ENCODE measurements at places on chromosomes 16 and 17.

DNA sequence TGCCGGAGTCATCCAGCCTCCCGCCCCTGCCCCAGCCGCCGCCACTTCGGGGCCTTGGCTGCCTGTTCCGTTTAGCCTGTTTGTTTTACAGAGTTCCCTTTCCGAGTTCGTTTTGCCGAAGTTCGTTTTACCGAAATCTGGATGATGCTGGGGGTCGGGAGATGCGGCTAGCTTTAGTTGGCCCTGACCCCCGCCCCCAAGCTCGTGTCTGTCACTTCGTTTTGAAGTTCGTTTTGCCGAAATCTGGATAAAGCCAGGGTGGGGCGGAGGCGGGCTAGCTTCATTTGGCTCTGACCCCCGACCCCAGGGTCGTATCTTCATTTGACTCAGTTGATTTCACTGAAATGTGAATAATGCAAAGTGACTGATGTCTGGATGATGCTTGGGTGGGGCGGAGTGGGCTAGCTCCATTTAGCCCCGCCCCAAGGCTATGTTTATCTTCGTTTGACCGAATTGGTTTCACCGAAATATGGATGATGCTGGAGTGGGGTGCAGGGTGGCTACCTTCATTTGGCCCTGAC, 591 bp downstream of the PSMD7 start:
- no peak for DNase-seq

DNA sequence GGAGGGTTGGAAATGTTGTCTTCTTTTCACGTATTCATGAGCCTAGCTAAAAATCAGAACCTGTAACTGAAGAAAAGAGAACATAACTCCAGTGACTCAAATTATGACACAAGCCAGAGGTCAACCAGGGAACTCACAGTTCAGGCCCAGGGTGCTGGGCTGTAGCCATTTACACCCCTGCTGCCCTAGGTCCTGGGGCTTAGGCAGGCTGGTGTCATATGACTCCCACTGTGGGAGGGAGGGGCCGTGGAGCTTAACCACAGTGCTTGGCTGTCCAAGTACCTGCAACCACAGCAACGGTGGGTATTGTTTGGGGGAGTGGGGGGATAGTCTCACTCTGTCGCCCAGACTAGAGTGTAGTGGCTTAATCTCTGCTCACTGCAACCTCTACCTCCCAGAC, 71.1 kb upstream of the AMZ2 start:
- no peak for DNase-seq

DNA sequence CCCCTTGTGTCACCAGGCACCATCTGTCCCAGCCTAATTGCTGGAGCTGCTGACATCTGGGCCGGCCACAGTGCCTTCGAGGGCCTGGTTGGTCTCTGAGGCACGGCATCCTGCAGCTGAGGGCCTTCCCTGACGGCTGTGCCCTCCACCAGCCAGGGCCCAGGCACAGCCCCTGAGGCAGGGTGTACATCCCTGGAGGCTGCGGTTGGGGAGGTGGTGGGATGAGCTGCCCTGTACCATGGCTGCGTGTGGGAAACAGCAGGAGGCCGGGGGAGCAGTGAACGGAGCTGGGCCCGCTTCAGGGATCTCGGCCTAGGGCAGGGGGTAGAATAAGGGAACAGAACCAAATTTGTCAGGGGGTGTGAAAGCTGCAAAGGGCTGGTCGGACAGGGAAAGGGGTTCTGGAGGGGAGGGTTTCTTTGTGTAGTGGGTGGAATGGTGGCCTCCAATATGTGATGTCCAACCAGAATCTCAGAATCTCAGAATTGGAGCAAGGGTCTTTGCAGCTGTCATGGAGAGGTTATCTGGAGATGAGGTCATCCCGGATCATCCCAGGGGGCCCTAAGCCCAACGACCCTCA, 10.0 kb upstream of the SLC38A10 start:
- DNase-seq: no peak

- no peak for DNase-seq
Observed at GRCh38 chr17:78144147-78144719, 2.0 kb upstream of the C17orf99 start.

DNA sequence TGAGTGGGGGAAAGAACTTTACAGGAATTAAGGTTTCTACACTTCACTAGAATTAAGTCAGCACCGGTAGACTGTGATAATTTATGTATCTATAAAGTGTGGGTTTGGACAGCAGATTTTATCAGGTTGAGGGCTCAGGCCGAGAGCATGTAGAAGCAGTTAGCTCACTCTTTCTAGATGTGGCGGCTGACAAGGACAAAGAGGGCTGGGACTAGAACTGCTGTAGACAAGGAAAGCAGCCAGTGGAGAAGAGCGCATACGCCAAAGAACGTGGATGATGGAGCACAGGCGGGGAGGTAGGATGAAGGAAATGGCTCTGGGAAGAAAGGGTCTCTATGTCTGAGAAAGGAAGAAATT, 504 bp upstream of the GOSR1 start:
- no peak for DNase-seq

DNA sequence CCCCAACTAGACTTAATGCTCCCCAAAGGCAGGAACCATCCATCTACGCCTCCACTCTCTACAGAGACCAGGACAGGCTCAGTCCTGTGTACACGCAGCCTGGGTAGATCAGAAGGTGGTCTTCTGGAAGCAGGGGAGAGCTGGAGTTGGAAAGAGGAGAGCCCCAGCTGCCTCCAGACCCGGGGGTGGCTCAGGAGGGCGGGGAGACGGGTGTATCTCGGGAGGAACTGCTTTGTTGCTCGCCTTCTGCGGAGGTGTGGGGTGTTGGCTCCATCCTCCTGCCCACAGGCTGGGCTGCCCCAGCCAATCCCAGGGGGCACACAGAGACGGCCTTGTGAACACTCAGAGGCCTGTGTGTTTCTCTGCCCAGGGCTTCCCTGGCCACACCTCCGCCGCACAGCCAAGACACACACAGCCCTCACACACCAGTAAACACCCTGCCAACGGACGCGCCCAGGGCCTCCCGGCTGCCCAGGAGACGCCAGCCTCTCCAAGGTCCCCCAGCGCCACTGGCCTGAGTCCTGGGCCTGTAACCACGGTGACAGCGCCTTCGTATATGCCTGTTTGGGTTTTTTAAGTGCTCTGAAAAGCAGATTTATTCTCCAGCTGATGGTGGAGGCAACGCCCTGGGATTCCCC, 143.4 kb upstream of the CDC42EP4 start:
- no peak for DNase-seq

GRCh38 chr16:86297391-86297790, 212.9 kb upstream of the FOXF1 start:
- DNase-seq: no peak

GRCh38 chr17:6043405-6043804, 26.8 kb upstream of the WSCD1 start:
- DNase-seq: no peak

GRCh38 chr16:57020651-57021050, 31.3 kb downstream of the NLRC5 start:
- peak; percentile 46 for DNase-seq

DNA sequence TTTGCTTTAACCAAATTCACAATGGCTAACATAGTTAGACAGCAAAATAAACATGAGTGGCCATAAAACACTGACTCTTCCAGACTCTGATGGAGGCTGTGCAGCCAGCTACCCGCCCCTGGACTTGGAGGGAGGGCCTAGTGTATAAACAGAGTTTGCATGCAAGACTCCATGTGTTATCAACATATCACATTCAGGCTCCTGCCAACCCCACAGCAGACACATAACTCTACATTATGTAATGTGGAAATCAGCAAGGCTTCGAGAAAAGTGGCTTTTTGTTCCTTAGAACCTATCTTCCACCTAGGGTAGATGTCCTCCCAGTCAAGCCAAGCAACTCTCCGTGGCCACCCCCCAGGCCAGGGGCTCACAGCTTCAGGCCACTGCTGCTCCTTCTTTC, 19.3 kb upstream of the SOX9 start:
- no peak for DNase-seq

DNA sequence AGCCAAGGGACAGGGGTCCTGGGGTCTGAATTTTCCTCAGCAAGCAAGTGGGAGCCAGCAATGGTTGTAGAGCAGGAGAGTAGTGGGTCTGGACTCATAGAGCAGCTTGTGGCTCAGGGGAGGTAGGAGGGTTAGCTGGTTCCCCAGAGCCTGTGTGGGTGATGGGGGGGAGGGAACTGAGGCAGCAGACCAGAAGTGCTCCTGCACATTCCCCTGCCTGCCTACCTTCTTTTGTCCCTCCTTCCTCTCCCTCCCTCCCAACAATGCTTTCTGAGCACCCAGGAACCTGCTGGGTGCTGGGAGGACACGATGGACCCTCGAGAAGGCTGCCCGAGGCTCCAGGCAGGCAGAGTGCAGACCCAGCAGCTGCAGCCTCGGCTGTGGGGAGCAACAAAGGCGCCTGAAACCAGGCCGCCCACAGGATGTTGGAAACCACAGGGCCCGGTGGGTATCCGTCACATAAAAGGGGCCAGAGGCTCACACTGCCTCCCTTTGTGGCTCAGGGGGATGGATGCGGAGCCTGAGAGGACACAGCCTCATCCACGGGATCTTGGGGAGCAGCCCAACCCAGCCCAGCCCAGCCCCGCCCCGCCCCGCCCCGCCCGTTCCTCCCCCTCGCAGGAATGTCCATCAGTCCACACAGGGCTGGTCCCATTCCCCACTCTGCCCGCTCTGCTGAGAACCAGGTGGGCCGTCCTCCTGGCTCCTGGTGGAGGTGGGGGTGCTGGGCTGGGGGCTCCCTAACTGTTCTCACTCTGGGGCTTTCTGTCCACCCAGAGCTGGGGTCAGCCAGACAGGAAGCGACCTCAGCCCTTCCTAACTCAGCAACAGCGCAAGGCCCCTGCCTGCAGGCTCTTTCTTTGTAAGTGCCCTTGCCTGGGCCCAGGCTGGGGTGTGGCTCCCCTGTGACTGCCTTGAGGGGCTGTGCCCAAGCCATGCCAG, 1.7 kb upstream of the NLRC3 start:
- peak; percentile 79 for DNase-seq

DNA sequence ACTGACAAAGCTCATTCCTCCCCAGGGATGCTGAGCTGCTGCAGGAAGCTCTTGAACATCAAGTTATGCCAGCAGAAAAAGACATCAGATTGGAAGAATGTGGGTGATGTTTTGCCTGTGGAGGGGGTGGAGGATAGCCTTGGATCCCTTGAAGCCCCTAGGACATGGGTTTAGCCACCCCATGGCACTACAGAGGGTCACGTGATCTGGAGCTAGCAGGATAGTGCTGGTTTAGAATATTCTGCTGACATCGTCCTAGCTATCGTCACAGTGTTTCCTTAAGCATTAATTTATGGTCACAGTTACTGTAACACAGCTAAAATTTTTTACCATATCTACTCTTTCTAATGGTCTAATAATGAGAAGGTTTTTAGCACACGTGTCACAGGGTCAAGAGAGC, 20.2 kb upstream of the MON1B start:
- DNase-seq: no peak

DNA sequence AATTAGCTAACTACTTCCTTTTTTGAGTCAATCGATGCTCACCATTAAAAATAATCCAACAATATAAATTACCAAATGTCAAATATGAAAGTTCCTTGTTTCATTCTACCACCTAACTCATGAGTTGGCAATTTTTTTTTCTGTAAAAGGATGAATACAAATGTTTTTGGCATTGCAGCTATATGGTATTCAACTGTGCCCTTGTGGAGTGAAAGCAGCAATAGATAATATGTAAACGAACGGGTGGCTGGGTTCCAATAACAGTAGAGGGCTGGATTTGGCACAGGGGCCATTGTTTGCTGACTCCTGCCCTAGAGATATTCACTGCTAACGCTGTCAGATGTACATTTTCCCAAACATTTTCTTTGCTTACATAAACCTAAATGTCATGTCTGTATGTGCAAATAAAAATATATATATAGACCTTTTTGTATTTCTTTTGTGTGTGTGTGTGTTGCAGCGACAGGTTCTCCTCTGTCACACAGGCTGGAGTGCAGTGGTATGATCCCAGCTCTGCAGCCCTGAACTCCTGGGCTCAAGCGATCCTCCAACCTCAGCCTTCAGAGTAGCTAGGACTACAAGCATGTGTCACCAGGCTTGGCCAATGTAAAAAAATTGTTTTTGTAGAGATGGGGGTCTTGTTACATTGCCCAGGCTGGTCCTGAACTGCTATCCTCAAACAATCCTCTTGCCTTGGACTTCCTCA, 73.9 kb downstream of the RPGRIP1L start:
- no peak for DNase-seq

- DNase-seq: no peak
Observed at GRCh38 chr16:5428932-5429331, 331.3 kb upstream of the EEF2KMT start.

GRCh38 chr17:72656130-72656763, 436.2 kb downstream of the SLC39A11 start:
- DNase-seq: no peak

- DNase-seq: no peak
Observed at GRCh38 chr17:55699181-55699860, 23.3 kb downstream of the TMEM100 start.

- no peak for DNase-seq
Observed at GRCh38 chr17:71779482-71779881, 341.3 kb upstream of the SOX9 start.

DNA sequence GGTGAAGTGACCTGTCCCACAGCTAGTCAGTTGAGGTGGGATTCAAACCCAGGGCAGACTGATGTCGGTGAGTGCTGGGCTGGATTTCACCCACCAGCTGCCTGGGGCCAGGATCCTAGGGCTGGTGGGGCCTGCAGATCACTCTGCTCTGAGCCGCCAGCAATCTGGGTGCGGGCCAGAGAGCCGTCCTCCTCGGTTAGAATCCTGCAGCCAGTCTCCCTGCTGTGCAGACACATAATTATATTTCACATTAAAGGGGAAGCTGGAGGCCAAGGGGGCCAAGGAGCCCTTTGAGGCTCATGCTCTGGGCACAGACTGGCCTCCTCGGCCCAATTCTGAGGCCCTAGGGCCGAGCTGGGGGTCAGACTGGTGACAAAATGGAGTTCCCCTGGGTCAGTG, 996 bp upstream of the KCNJ12 start:
- DNase-seq: no peak

- DNase-seq: no peak
Observed at GRCh38 chr17:66959641-66960375, 4.7 kb upstream of the CACNG4 start.

DNA sequence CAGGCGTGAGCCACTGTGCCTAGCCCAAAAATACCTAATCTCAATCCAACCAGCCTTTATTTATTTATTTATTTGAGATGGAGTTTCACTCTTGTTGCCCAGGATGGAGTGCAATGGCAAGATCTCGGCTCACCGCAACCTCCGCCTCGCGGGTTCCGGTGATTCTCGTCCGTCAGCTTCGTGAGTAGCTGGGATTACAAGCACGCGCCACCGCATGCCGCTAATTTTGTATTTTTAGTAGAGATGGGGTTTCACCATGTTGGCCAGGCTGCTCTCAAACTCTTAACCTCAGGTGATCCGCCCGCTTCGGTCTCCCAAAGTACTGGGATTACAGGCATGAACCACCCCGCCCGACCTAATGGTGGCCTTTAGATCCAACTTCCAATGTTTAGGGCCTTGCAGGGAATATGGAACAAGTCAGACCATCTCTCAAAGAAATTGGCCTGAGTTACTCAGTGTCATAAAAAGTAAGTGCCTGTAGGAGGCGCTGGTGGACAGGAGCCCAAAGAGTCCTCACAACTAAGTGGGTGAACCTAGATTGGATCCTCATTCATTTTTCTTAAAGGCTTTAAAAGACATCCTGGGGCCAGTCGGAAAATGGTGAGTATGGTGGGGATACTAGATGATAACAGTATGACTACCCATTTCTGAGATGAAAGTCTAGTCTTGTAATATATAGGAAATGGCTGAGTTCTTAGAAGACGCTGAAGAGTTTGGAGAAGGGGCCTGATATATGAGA, 4.6 kb downstream of the ZSCAN10 start:
- no peak for DNase-seq

GRCh38 chr17:14019186-14019956, 49.9 kb upstream of the COX10 start:
- no peak for DNase-seq
